ENCODE measurements at places on chromosomes 6 and 20.

GRCh38 chr6:138455746-138456400, 43.4 kb downstream of the NHSL1 start:
- peak; percentile 31 for DNase-seq

- DNase-seq, result peak; percentile 58
Observed at GRCh38 chr6:105849746-105850145, 236.4 kb upstream of the PRDM1 start.

DNA sequence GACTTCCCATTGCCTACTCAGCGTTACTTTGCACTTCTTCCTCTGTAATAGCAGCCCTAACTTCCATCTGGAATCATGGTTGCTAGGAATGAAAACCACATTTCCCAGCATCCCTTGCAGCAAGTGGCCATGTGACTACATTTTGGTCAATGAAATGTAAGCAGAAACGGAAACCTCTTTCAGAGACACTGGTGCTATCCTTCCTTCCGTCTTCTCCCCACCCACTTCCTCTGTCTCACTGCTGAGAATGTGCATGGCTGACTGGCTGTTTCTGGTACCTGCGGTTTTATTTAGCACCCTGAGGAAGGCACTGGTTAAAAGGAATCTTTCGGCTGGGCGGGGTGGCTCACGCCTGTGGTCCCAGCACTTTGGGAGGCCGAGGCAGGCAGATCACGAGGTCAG, 107.4 kb downstream of the SCML4 start:
- DNase-seq, result no peak

DNA sequence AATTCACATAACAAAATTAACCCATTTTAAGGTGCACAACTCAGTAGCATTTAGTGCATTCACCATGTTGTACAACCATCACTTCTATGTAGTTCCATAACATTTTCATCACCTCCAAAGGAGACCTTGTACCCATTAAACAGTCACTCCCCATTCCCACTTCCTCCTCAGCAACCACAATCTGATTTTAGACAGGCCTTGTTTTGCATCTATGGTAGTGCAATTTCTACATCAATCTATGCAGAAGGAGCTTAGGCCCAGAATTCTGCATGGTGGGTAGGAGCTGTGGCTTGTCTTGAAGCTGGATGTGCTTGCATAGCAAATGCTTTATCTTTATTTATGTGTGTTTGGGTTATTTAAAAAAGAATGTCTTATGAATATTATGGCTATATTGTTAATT, 13.5 kb upstream of the HLA-DQA1 start:
- DNase-seq, result no peak

- DNase-seq, result peak; percentile 15
Observed at GRCh38 chr20:33647603-33648395, 14.3 kb upstream of the C20orf144 start.
